ENCODE measurements at places on chromosomes 12 and 14. TPM values are rescaled to one million over a fixed set of nuclear protein-coding genes. Genes with fewer than 3 reads are reported as not detected.

- DNase-seq = no peak
Measured at GRCh38 chr12:108816652-108817335, 40.6 kb downstream of the SSH1 start.

DNA sequence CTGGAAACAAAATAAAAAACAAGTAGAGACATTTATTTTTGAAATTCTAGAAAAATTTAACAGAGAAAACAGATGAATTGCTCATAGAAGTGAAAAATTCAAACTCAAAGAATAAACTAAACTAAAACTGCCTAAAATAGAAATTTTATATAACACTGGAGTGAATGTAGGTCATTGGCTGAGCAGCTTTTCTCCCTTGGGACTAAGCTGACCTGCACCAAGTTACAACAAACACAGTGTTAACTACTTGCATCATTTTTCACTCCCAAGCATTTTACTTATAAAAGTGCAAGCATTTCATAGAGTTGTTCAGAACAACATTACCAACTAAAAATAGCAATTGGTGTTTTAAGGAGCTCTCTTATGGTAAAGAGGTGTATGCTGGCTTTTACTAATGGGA lies 298.1 kb downstream of the MED13L start:
- DNase-seq = no peak

- DNase-seq = no peak
Measured at GRCh38 chr12:22835431-22835830, 210.5 kb downstream of the ETNK1 start.

DNA sequence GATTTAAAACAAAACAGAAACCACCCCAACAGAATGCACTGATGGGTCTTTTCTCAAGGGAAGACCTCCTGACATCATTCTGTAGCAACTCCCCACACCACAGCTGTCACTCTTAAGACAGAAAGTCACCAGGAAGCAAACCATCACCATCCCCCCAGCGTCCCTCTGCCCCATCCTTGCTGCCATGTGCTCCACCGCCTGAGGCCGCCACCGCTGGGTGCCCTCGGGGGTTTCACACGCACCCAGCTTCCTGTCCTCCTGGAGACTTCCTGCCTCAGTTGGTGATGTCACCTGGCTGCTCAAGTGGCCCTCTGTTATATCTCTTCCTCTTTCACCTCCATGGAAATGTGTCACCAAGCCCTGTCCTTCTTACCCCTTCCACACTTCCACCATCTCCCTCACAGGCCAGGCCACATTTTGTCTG lies 71.4 kb upstream of the GPR68 start:
- DNase-seq = no peak

DNA sequence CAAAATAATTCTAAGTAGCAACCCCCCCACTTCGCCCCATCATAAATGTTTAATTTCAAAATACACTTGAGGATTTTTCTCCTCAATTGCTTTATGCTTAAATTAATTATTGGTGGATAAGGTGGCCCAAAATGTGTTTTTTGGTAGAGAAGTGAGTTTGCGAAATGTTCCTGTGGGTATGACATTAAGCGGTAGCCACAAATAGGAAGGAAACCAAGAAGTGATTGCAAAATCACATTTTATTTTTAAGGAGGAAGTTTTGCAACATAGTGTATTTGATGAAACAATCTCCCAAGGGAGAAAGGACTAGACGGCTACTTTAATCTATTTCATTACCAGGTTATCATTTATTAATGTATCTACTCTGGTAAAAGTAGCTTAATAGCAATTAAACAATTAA lies 25.5 kb downstream of the SLC25A3 start:
- DNase-seq = no peak

GRCh38 chr14:65810322-65810721 lies 397.8 kb downstream of the FUT8 start:
- DNase-seq = no peak

GRCh38 chr12:116606397-116606796 lies 47.2 kb downstream of the MAP1LC3B2 start:
- no peak for DNase-seq

GRCh38 chr12:24707334-24707733 lies 241.6 kb downstream of the BCAT1 start:
- no peak for DNase-seq

DNA sequence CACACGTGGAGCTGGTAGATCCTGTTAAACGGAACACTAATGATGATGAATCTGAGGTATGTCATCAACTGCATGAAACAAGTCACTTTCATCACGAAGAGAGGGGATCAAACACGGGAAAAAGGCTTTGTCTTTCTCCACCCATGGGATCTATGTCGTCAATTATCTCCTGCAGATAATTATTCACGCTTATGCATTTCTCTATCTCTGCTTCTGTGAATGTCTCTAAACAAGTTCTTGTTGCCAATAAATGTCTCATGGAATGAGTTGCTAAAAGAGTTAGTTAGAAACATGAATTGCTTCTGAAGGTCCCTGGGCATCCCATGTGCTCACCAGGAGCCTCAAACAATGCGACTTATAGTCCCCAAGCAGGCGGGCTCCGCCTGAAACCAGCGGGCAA lies 1228.2 kb upstream of the TMEM132C start:
- no peak for DNase-seq

DNA sequence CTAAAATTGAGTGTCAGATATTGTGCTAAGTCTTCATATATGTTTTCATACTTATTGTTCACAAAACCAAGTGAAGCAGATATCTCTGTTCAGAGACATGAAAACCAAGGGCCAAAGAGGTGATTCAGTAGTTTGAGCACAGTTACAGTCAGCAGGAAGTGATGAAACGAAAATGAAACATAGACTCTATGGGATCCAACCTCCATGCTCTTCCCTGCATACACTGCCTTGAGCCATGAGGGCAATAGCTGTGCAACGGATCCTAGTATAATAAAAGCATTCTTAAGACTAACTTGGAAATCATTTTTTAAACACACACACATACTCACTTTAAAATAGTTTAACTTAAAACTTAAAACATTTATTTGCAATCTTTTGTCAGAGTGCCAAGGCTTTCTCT lies 27.9 kb downstream of the ESR2 start:
- no peak for DNase-seq

DNA sequence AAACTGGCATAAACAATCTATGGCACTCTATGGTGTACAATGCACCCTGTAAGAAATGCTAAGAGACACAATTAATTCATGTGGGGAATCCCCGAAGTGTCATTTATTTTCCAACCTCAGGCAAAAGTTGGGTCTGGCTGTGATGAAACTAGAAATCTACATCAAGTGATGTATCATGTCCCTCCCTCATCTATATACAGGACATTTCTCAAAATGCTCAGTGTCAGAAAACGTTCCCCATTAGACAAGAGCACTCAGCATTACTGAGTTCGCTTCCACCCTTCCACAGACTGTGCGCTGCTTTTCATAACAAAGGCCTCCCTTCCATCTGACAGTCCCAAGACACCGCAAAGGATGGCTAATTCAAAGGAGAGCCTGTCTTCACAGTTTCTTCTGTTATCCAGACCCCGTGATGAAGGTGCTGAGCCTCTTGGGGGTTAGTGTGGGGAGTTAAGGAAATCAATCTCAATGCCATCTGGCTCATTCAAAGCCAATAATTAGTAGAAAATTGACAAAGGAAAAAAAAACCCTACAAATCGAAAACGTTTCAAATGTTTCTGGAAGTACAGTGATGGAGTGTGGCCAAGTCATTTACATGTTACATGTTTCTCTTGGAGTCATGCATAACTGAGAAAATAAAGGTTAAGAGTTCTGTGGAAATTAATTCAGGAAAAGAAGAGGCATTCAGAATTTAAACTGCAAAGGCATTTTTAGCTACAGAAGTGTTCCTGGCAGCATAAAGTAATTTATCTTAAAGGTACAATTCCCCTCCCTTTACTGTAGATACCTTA lies 7.5 kb downstream of the CCDC88C start:
- no peak for DNase-seq

- no peak for DNase-seq
Measured at GRCh38 chr12:110199339-110200123, 75.4 kb downstream of the IFT81 start.

GRCh38 chr12:102093319-102093718 lies 26.6 kb downstream of the NUP37 start:
- DNase-seq = no peak

The ASCL1 gene
- 0.18 TPM for polyA plus RNA-seq

The SCAF11 gene
- 105 TPM for polyA plus RNA-seq

The TSPAN9 gene
- 98.9 TPM for polyA plus RNA-seq

The CSAD gene
- 82.6 TPM for polyA plus RNA-seq

The DCN gene
- polyA plus RNA-seq = 866 TPM

The KRT71 gene
- not detected for polyA plus RNA-seq

The SRRM4 gene
- 0.19 TPM for polyA plus RNA-seq

The GABARAPL1 gene
- polyA plus RNA-seq = 60.5 TPM

The BDKRB2 gene
- polyA plus RNA-seq = 3.3 TPM

The PIP4P1 gene
- polyA plus RNA-seq = 32.9 TPM
